CD8-positive, alpha-beta memory T cell (primary cell): ENCODE measurements at places on chromosomes 7 and 10. TPM values are rescaled to one million over a fixed set of nuclear protein-coding genes. Genes with fewer than 3 reads are reported as not detected.
A peak's percentile ranks its signal among the peaks of the same experiment; 100 is the strongest.

Gene PAOX
- total RNA-seq: 6.7 TPM

Gene MYH16
- total RNA-seq: not detected

Gene HERPUD2
- 31.3 TPM for total RNA-seq

DNA sequence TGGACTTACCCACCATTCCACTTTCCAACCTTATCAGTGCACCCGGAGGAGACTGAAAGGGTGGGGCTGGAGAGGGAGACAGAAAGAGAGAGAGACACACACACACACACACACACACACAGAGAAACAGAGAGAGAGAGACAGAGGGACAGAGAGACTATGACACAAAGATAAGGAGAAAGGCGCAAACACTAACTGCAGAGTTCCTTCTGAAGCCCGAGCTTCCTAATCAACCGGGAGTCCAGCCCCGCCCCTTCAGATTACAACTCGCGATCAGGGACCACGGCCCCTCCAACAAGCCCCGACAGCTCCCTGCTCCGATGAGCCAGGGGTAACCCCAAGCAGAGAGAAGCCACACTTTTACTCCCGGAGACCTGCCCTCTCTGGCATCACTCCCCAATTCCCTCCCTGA lies 499 bp downstream of the GAL3ST4 start:
- peaks cover 74% of the 10 kb centered on the region for H3K4me1 ChIP-seq
- DNase-seq: no peak
- peaks cover 8% of the 10 kb centered on the region for H3K27me3 ChIP-seq
- H3K4me3 ChIP-seq: peak overlapping the region; percentile 82
- H3K36me3 ChIP-seq: no peaks in the 10 kb centered on the region

Gene AQP1
- total RNA-seq: 0.13 TPM

Gene EFCAB10
- total RNA-seq: not detected
